ENCODE measurements at places on chromosomes 5 and 9. TPM values are rescaled to one million over a fixed set of nuclear protein-coding genes. Genes with fewer than 3 reads are reported as not detected.

GRCh38 chr9:23522952-23523351 is 303.1 kb downstream of the ELAVL2 start:
- DNase-seq: no peak

DNA sequence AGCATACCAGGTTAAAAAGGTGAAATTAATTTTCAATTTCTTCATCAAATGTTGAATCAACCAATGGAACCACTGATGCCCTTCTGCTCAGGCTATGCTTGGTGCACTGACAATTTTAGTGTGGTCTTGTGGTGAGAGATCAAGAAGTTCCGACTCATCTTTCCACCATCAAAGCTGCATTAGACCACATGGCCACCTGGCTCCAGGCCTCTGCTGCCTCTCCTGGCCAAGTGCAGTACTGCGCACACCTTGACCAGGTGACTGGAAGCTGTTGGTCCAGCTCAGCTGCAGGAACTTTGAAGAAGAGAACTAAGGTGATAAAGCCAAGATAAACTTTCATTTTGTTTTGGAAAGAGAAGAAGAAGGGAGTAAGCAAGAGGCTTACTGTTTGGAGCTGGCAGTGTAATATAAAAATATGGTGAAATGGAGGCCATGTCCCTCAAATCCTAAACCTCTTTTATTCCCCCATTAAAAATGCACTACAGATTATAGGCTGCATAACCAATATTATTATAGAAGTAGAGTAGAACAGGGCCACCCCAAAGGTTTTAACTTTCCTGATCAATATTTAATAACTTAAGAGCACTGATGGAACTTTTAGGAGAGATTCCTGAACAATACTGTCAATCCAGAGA is 315.5 kb upstream of the C9orf72 start:
- no peak for DNase-seq

- DNase-seq: no peak
Measured at GRCh38 chr9:137275588-137276472, 1.7 kb upstream of the TOR4A start.

The FAM81B gene
- total RNA-seq: not detected

The FGF18 gene
- total RNA-seq: 6.9 TPM

The TRPM6 gene
- 0.42 TPM for total RNA-seq
